ENCODE measurements at places on chromosomes 1 and 21.

GRCh38 chr1:17356387-17357026, 15.5 kb upstream of the PADI6 start:
- no peak for DNase-seq

DNA sequence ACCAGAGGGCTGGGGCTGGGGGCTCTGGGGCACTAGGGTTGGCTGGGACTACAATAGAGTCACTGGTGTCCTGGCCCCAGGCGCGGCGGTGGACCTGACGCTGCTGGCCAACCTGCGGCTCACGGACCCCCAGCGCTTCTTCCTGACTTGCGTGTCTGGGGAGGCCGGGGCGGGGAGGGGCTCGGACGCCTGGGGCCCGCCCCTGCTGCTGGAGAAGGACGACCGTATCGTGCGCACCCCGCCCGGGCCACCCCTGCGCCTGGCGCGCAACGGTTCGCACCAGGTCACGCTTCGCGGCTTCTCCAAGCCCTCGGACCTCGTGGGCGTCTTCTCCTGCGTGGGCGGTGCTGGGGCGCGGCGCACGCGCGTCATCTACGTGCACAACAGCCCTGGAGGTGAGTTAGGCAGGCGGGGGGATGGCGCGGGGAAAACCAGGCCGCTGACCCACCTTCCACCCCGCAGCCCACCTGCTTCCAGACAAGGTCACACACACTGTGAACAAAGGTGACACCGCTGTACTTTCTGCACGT, 4.1 kb downstream of the TIE1 start:
- DNase-seq: no peak

- DNase-seq: peak; percentile 95
These were observed 76.8 kb upstream of the AKT3 start for GRCh38 chr1:243926803-243927245.

DNA sequence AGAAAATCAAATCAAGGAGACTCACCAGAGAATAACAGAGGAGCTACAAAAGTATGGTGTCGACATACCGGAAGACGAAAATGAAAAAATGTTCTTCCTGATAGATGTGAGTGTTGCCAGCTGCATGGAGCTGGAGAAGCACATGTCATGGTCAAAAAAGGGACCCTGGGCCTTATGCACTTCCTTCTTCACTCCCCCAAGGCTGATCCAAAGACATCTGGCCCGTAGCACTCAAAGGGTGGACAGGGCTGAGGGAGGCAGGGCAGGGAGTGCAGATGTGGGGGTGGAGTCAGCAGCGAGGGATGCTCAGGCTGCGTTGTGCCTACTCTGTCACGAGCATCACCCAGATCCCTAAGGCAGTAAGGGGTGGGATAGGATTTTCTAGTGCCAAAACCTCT, 19.4 kb downstream of the MX1 start:
- no peak for DNase-seq

- no peak for DNase-seq
These were observed 459.2 kb upstream of the PKN2 start for GRCh38 chr1:88224906-88225305.
